ENCODE measurements at places on chromosomes 5 and 9.

- DNase-seq, result no peak
Measured at GRCh38 chr5:118832974-118833373, 155.4 kb downstream of the DTWD2 start.

GRCh38 chr5:161372682-161373344, 173.7 kb downstream of the GABRB2 start:
- no peak for DNase-seq

GRCh38 chr5:168992016-168992415, 308.9 kb downstream of the SLIT3 start:
- no peak for DNase-seq

- no peak for DNase-seq
Measured at GRCh38 chr5:143826951-143827444, 15.0 kb downstream of the HMHB1 start.

GRCh38 chr9:23321049-23321448, 505.0 kb downstream of the ELAVL2 start:
- no peak for DNase-seq

GRCh38 chr5:148060881-148061280, 2.9 kb upstream of the SPINK5 start:
- DNase-seq, result no peak

DNA sequence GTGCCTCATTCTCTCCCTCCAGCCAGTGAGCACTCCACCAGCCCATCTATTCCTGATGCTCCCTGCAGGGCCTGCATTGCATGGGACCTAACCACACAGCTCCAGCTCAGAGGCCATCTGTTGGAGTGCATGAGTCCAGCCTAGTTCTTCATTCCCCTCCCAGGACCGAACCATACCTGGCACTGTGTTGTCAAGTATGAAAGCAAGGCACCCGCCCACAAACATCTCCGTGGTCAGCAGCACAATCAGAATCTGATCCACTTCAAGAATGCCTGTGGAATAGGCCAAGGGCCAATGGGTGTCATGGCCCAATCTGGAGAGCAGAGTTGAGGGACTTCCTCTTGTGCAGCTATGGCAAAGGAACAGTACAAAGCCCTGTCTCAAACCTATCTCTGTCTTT, 5.9 kb downstream of the SLC23A1 start:
- DNase-seq, result no peak

DNA sequence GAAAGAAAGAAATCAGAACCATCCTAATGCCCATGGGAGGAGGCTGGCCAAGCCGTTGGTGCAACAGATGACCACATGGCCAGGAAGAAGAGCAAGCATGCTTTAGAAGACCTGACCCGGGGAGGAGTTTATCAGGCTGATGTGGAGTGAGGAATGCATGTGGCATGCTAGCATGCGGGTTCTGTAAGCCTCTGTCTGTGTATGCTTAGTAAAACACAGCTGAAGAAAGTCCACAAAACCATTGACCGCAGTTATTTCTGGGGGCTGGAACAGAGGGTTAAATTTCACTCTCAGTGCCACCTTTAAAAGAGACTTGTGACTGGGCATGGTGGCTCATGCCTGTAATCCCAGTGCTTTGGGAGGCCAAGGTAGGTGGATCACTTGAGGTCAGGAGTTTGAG, 19.1 kb downstream of the GFI1B start:
- no peak for DNase-seq

GRCh38 chr5:151912360-151912759, 12.3 kb downstream of the GLRA1 start:
- no peak for DNase-seq

DNA sequence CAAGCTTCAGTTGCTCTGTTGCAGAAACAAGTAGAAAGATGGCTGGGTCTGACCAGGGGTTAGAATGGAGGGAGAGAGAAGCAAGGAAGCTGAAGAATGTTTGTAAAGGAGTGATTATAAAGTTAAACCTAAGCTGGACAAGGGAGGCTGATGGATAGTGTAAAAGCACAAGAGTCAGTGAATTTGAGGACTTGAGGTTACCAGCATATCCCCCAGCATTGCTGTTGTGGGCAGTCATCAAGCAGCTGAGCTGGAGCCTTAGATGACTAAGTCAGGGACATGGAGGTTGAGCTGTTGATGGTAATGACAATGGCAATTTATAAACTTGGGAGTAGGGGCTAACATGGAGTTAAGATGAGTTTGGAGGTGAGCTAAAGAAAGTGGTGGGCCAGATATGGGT, 131.5 kb downstream of the ERCC6L2 start:
- DNase-seq, result no peak

GRCh38 chr5:20476016-20476415, 488.0 kb upstream of the CDH18 start:
- DNase-seq, result no peak

DNA sequence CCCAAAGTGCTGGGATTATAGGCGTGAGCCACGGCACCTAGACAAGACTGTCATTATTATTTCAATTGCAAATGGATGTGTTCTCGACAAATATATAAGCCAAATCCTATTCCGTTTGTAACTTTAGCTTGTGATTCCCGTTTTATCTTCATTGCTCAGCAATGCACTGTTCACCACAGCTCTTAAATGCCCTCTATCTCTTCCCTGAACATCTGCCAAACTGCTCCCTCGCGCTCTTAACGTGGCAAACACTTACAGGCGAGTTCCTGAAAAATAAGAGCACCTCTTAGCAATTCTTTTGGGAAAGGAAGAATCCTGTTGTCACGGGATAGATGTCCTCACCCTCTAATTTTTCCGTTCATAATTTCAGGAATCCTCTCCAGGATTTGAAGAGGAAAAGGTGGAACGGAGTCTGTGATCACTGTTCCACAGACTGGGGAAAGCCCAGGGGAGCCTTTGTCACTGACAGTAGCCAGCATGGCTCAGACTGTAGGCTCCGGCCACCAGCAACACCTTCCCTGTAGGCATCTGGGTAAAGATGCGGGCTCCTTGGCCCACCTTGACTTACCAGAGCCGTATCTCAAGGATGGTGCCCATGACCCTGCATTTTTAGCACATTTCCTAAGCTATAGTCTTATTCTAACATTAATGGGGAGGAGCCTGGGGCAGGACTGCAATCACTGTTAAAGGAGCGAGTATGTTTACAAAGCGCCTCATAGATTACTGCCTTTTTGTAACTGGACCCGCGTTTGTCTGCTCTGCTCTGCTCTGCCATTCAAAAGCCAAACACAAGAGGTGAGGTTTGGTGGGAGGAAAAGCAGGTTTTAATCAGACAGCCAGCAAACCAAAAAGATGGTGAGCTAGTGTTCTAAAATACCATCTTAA, 20.2 kb upstream of the GNPDA1 start:
- no peak for DNase-seq

- DNase-seq, result no peak
Measured at GRCh38 chr5:26763215-26763614, 275.2 kb downstream of the CDH9 start.

DNA sequence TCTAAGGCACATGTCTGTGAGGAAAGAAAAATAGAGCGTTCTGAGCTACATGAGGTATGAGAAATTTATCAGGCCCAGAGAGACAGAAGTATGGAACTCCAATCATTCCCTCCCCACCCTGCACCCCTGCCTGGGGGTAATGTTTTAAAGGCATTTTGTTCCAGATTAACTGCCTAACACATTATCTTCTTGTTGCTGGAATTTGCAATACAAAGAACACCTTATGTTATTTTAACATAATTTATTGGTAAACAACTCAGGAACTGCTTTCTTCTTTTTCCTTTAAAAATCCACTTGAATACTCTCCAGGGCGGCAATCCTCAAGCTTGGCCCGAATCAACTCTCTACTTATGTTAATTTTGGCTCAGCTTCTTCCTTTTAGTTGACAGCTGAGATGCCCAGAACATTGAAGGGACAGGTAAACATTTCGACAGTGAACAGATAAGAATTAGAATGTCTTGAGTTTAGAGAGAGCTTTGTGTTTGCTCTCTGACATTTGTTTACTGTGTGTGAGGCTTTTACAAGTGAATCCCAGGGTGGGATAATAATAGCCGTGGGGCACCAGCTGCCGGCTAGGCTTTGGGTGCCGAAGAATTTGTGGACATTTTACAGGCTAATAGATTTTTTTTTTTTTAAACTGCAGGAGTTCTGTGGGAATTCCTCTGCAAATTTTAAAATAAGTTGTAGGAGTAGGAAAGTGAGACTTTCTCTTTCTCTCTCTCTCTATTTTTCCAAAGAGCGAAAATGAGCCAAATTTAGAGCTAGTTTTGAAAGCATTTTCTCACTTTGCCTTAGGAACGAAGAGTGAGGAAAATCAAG, 96.4 kb upstream of the TAF11L2 start:
- no peak for DNase-seq

GRCh38 chr5:7391814-7392692, 3.9 kb upstream of the ADCY2 start:
- peak; percentile 43 for DNase-seq

GRCh38 chr5:170630711-170631141, 126.9 kb downstream of the KCNIP1 start:
- no peak for DNase-seq

DNA sequence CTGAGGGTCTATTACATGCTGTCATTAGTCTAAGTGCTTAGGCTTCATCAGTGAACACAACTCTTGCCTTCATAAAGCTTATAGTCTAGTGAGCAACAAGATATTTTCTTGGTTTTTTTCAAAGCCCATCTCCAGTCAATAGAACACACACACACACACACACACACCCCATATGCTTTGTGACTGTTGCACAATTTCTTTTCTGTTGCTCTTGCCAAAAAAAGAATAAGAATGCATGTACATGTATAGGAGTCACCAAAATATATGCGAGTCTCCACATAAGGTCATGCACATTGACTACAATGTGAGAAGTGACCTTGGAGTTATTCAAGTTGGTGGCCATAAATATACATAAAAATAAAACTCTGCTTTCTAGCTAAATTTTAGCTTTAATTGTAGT, 351.5 kb upstream of the TLE4 start:
- no peak for DNase-seq

GRCh38 chr9:34961574-34962490, 3.7 kb downstream of the PHF24 start:
- no peak for DNase-seq

- no peak for DNase-seq
Measured at GRCh38 chr5:176921714-176922113, 22.6 kb upstream of the HK3 start.

DNA sequence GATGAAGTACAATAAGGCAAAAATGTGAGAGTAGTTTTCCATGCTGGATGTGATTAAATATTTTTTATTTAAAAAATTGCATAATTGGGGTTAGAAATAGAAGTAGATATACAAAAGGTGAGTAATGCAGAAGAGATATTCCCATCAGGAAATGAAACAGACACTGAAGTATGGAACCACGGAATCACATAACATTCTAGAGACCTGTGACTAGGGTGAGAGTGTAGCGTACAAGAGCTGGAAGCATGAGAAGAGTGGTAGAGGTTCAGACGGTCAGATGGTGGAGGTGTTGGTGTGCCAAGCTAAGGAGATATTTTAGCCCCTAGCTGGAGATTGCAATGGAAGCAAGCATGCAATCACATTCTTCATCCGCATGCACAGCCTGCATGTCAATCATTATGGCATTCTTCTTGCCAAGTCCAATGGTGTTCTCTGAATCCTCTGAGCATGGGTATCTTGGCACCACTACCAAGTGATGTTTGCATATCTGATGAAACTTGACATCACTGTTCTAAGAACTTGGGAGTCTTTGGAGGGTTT, 587.8 kb downstream of the PSAT1 start:
- no peak for DNase-seq

DNA sequence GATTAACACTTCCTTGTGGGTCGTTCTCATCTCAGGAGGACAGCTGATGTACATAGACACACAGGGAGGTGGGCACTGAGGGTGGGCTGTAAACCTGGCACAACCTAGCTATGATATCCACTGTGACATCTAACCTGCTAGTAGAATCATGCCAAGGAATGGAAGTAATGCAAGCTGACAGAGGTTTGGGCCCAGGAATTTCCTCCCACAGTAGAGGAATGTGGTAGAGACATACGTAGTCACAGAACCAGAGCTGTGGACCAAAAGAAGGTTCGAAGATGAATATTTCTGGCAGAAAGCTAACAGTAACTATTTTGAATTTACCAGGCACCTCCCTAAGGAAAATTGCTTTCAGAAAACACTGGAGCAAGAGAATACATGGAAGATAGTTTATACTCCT, 15.2 kb upstream of the DNAJC25 start:
- DNase-seq, result no peak

- no peak for DNase-seq
Measured at GRCh38 chr9:22073349-22073748, 64.2 kb upstream of the CDKN2B start.

DNA sequence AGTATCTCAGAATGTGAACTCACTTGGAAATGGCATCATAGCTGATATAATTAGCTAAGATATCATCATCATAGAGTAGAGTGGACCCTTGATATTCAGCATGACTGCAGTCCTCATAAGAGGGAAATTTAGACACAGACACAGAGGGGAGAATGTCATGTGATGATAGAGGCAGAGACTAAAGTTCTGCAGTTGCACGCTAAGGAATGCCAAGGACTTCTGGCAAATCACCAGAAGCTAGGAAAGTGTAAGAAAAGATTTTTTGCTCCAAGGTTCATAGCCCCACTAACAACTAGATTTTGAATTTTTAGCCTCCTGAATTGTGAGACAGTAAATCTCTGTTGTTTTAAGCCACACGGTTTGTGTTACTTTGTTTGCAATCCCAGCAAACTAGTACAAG, 612.6 kb upstream of the ST8SIA4 start:
- DNase-seq, result no peak

- DNase-seq, result peak; percentile 62
Measured at GRCh38 chr9:36721846-36722588, 149.3 kb downstream of the MELK start.

GRCh38 chr5:1418238-1418920, 26.9 kb downstream of the SLC6A3 start:
- no peak for DNase-seq

DNA sequence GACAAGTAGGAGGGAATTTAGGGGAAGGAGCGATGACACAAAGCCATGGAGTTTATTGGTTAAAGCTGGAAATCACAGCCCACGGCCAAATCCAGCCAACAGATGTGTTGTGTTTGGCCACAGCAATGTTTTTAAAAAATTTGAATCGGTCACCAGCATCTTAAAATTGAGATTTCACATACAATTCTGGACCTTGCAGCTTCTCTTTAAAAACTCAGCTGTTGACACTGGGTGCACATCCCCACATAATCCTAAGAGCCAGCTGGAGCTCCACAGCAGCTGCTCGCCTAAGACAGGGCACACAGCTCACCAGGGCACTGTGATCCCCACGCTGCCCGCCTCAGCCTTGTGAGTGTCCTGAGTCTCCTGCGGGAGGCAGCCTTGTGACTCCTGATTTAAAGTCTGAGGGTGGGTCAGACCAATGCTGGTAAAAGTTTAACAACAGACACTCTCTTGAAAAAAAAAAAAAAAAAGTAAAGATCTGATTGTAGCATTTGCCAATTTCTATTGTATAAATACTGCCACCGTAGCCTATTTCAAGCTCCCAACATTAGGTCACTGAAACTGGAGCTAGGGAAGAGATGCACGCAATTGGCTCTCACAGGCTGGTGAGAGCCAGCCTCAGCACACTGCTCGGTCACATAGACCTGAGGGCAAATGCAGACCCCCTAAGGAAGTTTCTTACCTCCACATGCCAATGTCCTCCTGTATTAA, 124.8 kb downstream of the HSD17B3 start:
- peak; percentile 58 for DNase-seq

Data from colonic mucosa (tissue), 4 donors.